ENCODE measurements at places on chromosomes 16 and 17.

DNA sequence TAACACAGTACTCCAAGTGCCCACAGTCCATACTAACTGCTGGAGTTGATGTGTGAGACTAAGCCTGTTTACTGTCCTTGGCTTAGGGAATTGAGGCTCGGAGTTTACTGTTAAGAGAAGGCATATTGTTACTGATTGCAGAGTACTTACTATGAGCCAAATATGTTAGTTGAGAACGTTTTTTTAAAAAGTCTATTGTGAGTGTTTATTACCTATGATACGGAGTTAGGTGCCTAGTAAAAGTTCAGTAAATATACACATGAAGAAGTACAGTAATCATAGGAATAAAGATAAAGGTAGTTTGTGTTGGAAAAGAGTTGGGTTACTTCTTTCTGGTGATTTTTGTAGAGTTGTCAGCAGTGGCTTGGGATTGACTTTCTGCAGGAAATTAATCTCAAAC lies 25.4 kb downstream of the ZNRF1 start:
- no peak for DNase-seq

- DNase-seq = no peak
These were observed 35.9 kb upstream of the NUDT7 start for GRCh38 chr16:77686385-77686784.

- DNase-seq = no peak
These were observed 31.5 kb upstream of the IRX6 start for GRCh38 chr16:55292491-55292890.

GRCh38 chr16:88035292-88035691 lies 84.1 kb downstream of the BANP start:
- no peak for DNase-seq

DNA sequence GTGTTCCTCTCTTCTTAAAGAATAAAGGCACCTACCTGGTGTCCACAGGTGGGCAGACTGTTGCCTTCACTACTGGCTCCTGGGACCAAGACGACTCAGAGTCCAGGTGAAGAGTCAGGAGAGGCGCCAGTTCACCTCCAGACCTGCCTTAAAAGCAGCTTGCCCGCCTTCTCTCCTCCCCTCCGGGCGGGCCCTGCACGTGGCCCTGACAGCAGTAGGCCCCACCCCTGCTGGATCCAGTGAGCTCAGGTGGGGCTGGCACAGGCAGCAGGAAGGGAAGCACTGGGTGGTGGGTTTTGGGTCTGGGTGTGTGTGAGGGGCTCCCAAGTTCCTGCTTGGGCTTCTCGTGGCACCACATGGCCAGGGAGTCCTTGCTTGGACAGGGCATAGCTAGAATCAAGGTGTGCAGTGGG lies at the start of gene TNS4:
TNS4 (minus strand) TSS at position 125 of the 413 bp plus-strand sequence. CDS start 5,198 bp downstream, outside the sequence.
- no peak for DNase-seq

GRCh38 chr17:7480089-7480384 lies 606 bp upstream of the ZBTB4 start:
- no peak for DNase-seq

DNA sequence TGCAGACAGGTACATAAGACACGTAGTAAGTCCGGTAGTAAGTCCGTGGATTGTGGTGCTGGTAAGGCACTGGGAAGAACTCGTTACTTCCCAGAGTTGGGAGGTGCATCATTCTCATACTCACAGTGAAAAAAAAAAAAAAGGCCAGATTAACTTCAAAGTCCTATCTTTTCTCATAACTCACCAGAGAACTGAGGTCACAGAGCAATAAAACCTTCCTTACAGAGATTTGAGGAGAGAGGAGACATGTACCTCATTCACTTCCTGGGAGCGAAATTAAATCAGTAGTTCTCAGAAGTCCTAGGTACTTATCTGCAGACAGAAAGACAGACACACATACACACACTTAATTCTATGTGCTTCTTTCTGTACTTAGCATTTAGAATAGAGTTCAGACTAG lies 22.5 kb downstream of the MPHOSPH6 start:
- no peak for DNase-seq

DNA sequence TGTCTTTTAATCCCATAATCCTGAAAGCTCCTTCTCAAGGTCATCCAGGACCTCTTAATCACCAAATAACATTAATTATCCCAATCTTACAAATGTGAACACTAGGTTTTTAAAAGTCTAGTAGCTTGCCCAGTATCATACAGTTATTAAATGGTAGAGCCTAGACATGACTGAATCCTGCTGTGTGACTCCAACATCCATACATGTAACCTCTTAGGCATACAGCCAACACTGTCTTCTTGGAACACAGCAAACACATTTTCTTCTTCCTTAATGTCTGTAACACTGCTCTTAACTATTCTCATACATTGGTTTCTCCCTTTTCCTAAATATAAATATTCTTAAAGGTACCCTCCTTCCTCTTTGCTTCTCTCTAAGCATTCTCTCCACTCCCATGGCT lies 13.7 kb downstream of the BRIP1 start:
- no peak for DNase-seq

- DNase-seq = no peak
These were observed 20.7 kb upstream of the LRRC37A start for GRCh38 chr17:46274238-46274637.

DNA sequence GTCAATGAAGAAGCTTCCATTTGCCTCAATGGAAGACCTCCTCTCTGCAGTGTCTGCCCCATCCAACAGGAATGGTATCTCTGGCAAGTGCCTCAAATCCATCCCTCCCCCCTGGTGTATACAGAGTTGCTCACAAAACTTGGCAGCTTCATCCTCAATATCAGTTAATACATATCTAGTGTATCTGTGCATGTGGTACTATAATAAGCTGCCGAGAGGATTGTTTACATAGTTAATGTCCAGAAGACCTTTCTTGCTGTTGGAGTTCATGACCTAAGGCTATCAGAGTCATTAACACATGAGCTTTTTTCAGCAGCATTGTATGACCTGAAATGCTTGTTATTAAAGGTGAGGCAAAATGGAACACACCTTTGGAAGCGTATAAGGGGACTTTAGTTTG lies 14.0 kb upstream of the RASL10B start:
- no peak for DNase-seq

GRCh38 chr17:3802461-3803307 lies 1.7 kb upstream of the ITGAE start:
- DNase-seq = no peak

DNA sequence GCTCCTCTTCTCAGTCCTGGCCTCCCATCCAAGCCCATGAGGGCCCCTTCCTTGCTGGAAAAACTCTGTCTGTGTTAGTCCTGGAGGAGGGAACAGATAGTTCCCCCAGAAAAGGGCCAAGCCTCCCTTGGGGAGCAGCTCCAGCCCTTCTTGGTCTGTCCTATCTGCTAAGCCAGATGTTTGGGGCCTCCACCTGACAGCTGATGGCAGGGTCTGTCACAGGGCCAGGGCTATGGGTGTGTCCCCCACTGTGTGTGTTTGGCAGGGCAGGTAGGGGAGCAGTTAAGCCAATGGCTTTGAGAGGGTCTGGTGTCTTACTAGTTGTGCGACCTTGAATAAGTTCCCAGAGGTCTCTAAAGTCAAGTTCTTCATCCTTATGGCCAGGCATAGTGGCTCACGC lies 13.6 kb upstream of the SLC4A1 start:
- DNase-seq = no peak

DNA sequence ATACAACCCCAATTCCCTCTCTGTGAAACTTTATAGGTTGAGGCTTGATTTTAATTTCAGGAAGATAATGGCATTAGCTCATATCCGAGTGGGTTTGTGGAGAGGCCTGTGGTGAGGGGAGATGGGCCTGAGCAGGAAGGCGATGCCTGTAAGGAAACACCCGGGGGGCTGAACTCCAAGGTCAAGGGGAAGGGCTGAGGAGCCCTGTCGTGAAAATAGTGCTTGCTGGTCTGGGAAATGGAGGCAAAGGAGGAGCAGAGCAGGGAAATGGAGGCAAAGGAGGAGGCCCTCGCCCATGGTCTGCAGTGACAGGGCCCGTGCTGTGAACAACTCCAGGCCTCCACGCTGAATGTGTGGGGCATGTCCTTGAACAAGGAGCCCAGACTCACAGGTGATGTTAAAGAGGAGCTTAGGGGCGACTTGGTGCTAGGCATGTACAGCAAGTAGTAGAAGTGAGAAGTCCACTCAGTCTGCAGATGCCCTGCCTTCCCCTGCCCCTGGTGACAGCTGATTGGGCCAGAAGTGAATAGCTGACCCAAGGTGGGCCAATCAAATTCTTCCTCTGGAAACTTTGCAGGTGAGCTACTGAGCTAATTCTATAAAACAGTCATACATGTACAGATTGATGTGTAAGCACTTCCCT lies 38.1 kb downstream of the MRPS23 start:
- DNase-seq = no peak

- peak; percentile 55 for DNase-seq
These were observed 887 bp downstream of the ZBTB4 start for GRCh38 chr17:7478276-7479212.
